Stimulated activated CD8-positive, alpha-beta memory T cell treated with anti-CD3 and anti-CD28 coated beads, Interleukin-4, amount 100 ng/mL, for 48 hours (primary cell): ENCODE measurements at places on chromosomes 7 and 10.
A peak's percentile ranks its signal among the peaks of the same experiment; 100 is the strongest.

DNA sequence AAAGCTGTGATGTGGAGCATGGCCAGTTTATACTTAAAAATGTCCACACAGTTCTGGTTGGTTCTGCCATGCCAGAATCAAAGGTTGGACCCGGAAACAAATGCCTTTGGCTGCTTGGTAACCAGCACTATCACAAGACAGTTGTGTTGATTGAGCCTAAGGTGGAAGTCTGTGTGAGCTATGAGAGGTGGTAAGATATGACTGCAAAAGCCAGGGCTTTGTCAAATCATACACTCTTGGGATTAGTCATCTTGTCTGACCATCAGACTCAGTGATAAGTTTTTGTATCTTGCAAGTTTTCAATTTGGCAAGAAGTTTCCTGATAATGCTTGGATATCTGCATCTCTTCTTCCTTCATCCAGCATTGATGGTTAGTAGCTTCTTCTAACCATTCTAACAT, 35.5 kb downstream of the GPR141 start:
- no peak for DNase-seq

GRCh38 chr10:69180525-69181204, 631 bp downstream of the SUPV3L1 start:
- peak; percentile 33 for DNase-seq

- DNase-seq: no peak
Observed at GRCh38 chr7:2060701-2061100, 172.0 kb downstream of the MAD1L1 start.

- DNase-seq: no peak
Observed at GRCh38 chr10:84460520-84460919, 132.1 kb downstream of the CCSER2 start.

GRCh38 chr10:112847778-112848177, 102.3 kb upstream of the TCF7L2 start:
- no peak for DNase-seq

DNA sequence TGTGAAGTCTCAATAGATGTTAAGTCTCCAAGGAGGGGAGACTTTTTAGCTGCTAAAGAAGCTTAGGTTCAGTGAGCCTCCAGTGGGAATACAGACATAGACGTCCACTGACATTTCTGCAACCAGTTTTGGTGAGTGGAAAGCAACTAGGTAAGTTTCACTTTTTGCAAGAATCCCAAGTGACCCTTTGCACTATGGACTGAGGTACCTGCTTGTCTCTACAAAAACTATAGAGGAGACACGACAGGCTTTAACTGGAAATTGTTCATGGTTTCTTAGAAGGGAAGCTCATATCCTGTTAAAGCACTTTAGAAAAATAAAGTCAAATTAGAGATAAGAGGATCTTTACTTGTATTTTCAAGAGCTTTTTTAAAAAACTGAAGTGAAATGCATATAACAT, 38.6 kb downstream of the GBF1 start:
- DNase-seq: no peak

DNA sequence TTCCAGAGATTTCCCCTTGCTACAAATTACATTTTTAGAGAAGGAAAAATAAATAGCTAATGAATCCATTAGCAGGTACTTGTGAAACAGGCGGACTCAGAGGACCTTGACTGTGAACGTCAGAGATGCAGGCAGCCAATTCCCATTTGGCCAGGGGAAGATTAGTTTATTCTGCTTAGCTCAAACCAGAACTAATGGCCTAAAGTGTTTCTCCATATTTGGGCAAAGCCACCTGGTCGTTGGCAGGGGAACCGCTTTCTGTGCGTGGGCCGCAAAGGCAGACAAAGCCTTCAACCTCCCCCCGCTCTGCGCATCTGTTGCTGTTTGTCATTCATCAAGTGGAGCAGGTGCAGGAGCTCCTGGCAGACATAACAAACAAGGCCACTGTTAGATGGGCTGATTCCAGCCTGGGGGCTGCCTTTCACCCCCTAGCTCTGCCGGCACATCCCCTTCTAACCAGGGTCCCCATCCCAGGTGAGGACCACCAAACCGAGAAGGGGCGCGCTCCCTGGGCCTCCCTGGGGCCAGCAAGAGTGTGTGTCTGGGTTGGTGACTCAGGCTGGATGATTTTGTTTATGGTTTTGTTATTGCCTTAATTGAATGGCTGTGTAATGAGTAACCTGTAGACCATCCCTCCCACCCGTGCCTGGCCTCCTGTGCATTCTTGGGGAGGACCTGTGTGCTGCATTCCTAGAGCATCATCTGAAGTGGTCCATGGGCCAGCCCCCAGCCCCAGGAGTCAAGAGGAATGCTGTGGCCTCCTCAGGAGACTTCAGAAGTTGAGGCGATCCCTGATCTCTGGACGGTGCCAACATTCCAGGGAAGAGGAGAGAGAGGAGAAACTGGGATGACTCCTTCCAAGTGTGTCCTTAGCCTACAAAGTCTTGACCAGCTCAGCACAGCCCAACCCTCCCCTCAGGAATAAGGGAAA, 14.5 kb upstream of the CPA1 start:
- DNase-seq: peak; percentile 59

- DNase-seq: no peak
Observed at GRCh38 chr10:31847515-31847914, 81.1 kb downstream of the ARHGAP12 start.

DNA sequence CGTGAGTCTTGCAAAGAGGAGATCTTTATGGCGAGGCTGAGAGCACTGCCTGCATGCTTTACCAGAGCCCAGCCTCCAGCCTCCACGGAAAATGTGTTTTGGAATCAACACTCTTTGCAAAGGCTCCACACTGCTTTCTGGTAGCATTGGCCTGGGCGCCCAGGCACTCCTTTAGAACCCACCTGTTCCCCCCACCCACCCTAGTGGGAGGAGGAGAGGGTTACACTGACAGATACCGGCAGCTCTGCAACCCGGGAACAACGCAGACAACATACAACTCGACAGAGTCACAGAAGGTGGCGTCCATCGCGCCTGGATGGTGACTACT, 5.5 kb upstream of the MNX1 start:
- no peak for DNase-seq

GRCh38 chr7:130912082-130912861, 178.3 kb upstream of the KLF14 start:
- peak; percentile 23 for DNase-seq

GRCh38 chr7:130144312-130145171, 60.7 kb downstream of the TMEM209 start:
- no peak for DNase-seq

DNA sequence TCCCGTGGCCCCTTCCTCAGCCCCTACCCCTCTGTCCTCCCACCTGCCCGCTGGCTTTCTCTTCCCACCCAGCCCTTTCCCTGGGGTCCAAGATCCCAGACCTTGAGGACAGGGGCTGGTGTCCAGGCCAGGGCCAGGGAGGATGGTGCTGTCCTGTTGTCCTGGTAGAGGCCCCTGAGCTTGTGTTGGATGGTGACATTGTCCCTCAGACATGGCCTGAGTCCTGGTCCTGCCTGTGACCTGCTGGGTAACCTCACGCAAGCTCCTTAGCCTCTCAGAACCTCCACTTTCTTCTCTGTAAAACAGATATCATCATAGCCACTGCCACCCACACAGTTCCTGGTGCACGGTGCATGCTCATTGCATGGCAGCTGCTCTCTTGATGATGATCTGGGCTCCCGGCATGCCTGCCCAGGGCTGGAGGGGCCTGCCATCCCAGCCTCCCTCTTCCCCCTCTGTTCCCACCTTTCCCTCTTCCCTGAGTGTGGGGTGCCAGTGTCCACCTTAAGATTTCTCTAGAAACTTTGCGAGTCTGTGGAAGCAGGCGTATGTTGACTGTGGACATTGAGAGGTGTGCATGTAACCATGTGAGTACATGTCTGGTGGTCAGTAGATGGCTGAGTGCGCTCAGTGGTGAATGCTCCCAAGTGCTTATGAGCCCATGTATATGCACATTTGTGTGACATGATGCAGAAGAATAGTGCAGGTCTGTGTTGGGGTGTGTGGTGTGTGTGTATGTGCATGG, 60.4 kb downstream of the NEURL1 start:
- DNase-seq: peak; percentile 74

GRCh38 chr7:117145333-117145732, 177.5 kb downstream of the WNT2 start:
- DNase-seq: no peak

DNA sequence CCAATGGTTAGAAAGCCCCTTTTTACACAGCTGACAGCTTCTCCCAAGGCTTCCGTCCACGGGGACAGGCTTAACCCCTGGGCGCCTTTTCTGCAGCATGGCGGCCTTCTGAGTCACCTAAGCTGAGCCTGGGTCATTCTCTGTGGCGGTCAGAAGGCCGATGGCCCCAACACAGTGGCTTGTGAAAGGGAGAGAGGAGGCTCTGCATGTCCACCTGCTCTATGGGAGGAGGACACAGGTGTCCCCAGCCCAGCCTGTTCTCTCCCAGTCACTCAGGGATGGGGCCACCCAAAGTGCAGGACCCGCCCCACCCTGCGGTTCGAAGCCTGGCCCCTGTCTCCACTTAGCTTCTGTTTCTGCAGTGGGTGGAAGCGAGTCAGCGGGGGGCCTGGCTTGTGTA, 20.4 kb upstream of the TTYH3 start:
- no peak for DNase-seq

DNA sequence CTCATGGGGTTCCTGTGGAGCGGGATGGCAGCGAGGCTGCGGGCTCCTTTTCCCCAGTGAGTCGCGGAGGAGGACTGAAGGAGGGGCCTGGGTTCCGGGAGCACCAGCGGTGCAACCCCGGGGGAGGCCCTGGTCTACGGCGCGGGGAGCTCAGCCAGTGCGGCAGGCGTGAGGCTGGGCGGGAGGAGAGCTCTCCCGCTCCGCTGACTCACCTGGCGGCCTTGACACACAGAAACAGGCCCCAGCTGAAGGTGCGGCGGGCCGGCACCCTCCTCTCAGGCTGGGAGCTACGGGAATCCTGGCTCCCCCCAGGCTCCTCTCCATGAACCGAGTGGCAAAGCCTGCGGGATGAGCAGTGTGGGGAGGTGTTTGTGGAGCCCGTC, 6.8 kb upstream of the NOM1 start:
- DNase-seq: no peak

GRCh38 chr7:81248420-81248819, 329.6 kb upstream of the SEMA3C start:
- DNase-seq: no peak

- no peak for DNase-seq
Observed at GRCh38 chr10:63498665-63499064, 22.5 kb upstream of the REEP3 start.

GRCh38 chr7:130219871-130220270, 12.2 kb downstream of the SSMEM1 start:
- DNase-seq: no peak

GRCh38 chr10:88219753-88220152, 356.3 kb downstream of the PTEN start:
- no peak for DNase-seq

- no peak for DNase-seq
Observed at GRCh38 chr10:6102128-6102527, 13.3 kb downstream of the RBM17 start.

DNA sequence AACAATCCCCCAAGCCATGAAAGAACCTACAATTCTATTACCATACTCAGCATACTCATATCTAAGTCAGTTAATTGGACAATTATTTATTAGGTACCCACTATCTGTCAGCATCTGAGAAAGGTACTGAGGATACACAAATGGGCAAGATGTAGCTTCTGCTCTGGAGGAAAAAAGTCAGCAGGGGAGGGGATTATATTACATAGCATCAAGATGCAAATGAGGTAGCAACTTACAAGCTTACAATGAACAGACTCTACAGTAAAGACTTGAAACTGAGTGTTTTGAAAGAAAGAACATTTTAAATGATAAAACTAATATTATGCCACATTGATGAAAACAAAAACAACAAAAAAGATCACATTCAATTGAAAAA, 10.8 kb upstream of the CUBN start:
- DNase-seq: no peak

DNA sequence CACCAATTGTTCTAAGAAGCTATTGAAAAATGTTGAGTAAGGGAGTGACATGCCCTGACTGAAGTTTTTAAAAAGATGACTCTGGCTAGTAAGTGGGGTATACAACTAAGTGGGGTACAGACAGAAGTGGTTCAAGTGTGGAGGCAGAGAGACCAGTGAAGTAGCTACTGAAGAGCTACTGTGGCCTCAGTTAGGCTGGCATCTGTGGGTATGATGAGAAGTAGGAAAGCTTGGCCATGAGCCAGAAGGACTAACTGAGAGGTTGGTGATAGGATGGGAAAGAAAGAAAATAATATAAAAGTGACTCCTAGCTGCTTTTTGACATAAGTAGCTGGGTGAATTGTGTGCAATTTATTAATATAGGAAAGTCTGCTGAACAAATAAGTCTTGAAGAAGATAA, 176.6 kb downstream of the SEMA3D start:
- DNase-seq: no peak

DNA sequence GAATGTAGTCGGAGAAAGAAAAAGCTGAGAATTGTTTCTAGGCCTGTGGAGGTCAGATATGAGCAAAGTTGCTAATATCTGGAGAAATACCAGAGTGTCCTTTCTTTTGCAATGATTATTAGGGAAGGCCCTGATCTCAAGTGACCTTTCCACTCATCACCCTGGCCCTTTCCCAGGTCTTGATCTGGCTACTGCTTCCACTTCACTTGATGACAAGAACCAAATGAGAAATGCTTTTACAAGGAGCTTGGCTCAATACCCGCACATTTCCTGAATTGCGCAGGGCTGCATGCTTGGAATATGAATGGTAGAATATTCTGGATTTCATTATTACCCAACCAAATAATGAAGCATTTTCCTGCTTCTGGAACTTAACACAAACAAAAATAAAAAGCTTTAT, 104.6 kb downstream of the ITGB8 start:
- DNase-seq: no peak

DNA sequence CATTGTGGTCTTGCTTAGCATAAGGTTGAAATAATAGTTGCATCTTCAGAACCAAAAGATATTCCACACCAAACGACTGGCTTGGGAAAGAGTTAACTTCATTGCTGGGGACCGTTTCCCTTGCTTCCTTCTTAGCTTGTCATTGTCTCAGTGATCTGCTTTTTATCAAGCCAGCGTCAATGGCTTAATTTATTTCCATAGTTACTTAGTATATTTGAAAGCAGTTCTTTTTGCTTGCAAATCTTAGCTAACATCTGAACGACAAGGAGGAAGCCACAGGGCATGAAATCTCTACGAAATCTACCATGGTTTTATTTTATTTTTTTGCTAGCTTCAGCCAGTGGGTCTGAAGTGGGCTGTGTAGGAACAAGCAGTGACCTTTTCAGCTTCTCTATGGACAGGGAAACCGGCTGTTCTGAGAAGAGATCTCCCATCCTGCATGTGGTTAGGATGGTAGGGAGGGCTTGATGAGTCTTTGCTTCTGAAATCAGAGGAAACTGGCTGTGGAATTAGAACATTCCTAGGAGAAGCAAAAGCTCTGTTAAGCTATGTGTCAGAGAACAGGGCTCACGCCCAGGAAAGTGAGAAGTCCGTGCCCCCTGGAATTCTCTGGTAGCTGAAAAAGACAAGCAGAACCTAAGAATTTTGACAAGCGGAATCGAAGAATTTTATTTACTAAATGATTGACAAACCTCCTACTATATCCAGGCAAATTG, 8.0 kb downstream of the SLC18A2 start:
- DNase-seq: no peak

- no peak for DNase-seq
Observed at GRCh38 chr10:2933924-2934323, 133.4 kb upstream of the PFKP start.

GRCh38 chr10:103463499-103463898, 4.8 kb upstream of the CALHM1 start:
- DNase-seq: no peak

GRCh38 chr10:64234489-64234888, 713.3 kb downstream of the REEP3 start:
- no peak for DNase-seq
